ENCODE measurements at places on chromosomes 5 and 9.

- DNase-seq: no peak
Measured at GRCh38 chr5:10367579-10367978, 14.1 kb downstream of the MARCHF6 start.

- DNase-seq: peak; percentile 64
Measured at GRCh38 chr5:172050080-172050479, 43.6 kb upstream of the FBXW11 start.

DNA sequence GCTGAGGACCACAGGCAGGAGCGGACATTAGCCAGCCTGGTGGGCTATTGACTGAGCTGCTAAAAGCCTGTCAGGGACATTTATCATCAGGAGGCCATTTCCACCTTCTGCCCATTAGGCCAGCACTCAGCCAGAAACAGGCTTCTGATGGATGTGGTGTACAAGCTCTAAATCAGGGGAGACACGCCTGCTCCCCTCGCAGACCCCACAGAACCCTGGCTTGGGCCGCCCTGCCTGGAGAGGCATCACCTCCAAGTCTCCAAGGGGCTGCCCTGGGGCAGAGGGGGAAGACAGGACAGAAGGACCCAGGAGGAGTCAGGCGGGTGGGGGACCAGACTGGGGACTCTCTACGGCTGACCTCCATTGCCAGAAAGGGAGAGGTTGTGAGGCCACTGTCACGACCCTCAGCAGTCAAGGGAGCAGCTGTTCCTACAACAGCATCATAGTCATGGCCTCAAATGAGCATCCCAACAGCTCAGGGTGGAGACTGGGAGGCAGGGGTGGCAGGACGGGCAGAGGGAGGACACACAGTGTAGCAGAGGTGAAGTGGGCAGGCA, 24.0 kb upstream of the TRIM14 start:
- no peak for DNase-seq

GRCh38 chr5:134273642-134274395, 47.9 kb upstream of the PPP2CA start:
- DNase-seq: no peak

Measured in suppressor macrophage (primary cell).